ENCODE measurements at places on chromosomes 3 and 15.
A peak's percentile ranks its signal among the peaks of the same experiment; 100 is the strongest.

DNA sequence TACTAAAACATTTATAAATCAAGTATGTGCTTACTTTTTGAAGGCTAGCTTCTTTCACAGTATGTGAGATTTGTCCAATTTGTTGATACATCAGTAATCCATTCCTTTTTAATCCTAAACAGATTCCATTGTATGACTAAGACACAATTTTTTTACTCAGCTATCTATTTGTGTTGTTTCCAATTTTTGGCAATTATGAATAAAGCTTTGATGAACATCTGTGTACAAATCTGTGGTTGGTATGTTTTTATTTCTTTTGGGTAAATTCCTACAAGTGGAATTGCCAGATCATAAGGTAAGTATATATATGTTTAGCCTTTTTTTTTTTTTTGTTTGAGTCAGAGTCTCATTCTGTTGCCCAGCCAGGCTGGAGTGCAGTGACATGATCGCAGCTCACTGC, 56.2 kb upstream of the VEPH1 start:
- no peak for DNase-seq

DNA sequence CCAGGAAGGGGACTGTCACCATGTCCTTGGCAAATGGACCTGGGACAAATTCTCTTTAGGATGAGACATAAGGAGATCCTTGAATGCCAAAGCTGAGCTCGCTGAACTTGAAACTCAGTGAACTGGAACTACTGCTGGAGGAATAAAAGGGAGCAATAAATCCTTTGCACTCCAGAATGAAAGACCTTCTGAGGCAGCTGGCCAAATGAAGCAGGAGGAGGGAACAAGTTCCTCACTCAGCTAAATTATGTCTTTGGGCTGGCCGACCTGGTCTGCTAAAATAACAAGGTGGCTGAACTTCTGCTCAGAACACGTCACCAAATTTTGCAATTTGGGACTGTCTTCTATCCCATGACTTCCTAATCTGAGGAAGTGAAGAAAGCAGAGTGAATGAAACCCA, 314.7 kb downstream of the LPP start:
- DNase-seq: no peak

DNA sequence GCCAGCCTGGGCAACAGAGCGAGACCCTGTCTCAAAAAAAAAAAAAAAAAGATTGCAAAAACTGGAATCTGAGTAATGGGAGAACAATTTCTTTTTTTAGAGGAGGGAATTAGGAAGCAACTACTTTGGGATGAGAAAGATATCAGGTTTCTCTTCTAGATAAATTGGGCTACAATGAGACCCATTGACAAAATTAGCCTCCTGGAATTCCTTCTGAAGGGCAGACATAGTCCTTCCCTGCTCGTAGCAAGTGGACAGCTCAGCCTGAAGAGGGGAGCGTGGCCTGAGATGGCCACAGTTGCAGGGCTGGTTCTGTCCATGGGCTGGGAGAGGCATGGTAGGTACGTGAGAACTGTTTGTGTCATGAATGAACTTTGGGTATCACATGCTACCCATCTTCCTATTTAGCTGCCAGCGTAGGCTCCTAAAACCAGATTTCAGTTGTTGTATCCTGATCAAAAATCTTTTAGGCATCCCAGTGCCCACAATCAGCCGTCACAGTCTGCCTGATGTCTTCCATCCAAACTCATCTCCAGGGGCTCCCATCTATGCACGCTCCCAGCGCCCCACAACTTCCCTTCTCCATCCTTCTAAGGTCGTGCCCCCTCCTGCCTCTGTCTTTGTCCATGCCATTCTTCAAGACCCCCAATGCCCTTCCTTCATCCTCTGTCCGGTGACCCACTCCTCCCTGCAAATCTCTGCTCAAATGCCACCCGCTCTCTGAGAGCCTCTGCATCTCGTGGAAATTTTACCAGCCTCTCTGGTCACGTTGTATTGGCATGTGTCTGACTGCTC, 92.0 kb upstream of the NR2E3 start:
- no peak for DNase-seq

DNA sequence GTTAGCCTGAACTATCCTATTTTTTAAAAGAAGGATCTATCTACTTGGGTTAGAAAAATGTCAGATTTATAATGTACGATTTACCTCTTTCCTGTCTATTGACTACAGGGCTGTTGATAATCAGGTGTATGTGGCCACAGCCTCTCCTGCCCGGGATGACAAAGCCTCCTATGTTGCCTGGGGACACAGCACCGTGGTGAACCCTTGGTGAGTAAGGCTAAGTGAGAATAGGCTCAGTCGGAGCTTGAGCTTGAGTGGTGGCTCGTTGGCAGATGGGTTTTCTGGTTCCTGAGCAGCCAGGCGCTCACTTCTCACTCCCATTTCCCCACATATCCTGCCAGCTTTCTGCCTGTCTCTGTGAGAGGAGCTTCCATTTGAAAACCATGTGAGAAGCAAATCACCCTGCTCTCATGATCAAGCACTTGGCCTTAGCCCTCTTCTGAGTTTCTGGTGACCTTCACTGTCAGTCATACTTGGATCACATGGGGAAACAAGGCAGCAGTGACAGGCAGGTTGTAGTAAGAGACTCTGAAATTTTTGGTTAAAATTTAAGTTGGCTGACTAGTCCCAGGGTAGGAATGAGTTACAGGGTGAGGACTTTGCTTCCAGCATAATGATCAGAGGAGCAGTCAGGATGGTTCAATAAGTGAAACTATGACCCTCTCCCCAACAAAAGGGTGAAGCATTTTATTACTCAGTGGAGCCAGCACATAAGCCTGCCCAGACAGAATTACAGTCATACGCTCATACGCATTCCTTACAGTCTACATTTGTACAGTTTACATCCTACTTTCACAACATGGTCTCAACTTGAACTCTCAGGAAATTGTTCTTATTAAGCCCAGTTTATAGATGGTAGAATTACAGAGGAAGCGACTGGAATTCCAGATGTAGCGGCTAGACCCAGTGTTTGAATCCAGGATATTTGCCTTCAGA, 18.0 kb downstream of the NIT2 start:
- peak; percentile 13 for DNase-seq

DNA sequence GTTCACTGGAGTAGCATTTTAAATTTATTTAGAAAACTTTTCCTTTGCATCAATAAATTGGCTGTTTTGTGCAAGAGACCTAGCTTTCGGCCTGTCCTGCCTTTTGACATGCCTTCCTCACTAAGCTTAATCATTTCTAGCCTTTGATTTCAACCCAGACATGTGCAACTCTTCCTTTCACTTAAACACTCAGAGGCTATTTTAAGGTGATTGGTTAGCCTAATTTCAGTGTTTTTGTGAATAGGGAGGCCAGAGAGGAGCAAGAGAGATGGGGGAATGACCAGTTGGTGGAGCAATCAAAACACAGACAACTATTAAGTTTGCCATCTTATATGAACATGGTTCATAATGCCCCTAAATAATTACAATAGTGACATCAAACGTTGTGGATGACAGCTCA, 333.4 kb downstream of the SLC9A9 start:
- no peak for DNase-seq
